ENCODE measurements at places on chromosomes 1 and 21.

DNA sequence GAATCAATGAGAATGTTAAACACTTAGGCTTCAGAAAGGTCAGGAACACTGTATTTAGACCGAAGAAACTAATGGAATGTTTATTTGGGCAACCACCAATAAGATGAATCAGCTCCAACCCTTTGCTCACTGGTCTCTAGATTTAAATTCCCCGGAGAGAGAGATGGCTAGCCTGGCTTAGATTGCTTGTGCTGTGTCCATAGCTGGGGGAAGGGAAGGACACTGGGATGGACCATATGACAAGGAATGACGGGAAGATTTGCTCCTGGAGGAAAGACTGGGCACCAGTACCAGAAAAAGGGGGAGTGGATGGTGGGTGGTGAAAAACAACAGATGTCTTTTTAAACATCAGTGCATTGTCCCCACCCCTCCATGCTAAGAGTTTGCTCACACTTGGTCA lies 426.6 kb downstream of the DUSP10 start:
- DNase-seq, result no peak

DNA sequence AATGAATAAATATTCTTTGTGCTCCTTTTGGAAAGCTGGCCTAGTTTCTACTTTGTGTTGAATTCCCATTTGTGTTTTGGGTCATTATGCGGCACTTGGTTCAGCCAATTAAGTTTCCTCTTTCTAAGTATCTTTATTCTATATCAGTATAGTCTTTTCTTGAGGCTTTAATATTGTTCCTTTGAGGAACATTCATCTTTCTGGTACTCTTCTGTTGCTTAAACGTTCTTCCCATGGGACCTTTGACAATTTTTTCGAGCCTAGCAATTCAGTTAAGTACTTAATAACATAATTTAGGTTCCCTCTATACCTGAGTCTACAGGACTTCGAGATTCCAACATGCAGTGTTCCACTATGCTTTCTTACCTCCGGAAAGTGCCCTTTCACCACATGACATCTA lies 24.9 kb downstream of the ZBTB40 start:
- no peak for DNase-seq

DNA sequence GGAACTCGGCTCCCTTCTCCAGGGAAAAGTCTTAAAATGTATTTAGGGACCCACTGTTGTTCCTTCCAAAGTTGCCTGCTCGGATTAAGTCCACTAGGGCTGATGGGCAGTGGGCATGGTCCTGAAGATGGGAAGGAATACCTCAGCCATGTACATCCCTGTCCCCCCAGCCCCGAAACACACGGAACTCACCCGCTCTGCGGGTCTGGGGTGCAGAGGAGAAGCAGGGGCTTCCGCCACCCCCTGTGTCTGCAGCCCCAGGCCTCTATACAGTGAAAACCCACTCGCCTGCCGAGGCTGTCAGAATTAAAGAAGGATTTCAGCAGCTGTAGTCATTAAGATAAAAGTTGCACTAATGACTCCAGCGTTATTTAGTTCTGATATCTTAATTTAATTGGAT lies 212.6 kb upstream of the VAMP3 start:
- no peak for DNase-seq

- peak; percentile 36 for DNase-seq
Measured at GRCh38 chr1:156860628-156861423, at the start of gene NTRK1. NTRK1 (plus strand) TSS chr1:156860865; CDS start chr1:156860935, 70 bp downstream.

DNA sequence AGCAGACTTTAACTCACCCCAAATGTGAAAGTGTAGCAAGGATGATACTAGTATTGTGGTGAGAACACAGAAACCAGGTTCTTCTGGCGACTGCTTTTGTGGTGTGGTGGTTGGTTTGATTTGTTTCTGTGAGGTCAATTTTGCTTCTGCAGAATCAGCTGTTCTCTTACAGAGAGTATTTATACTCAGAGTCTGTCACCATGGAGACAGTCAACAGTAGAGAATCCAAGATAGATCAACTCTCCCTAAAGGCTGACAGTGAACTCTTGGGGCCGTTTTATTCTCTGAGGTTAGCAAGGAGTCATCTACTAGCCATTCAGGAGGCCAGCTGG lies at the start of gene CFAP107:
Gene CFAP107, plus strand, starts transcription at position 209 of the 332 bp plus-strand sequence. CDS start 231 bp downstream, outside the sequence.
- no peak for DNase-seq

GRCh38 chr1:66728021-66728420 lies 24.2 kb upstream of the DYNLT5 start:
- DNase-seq, result no peak
